ENCODE measurements at places on chromosomes 3 and 15.

DNA sequence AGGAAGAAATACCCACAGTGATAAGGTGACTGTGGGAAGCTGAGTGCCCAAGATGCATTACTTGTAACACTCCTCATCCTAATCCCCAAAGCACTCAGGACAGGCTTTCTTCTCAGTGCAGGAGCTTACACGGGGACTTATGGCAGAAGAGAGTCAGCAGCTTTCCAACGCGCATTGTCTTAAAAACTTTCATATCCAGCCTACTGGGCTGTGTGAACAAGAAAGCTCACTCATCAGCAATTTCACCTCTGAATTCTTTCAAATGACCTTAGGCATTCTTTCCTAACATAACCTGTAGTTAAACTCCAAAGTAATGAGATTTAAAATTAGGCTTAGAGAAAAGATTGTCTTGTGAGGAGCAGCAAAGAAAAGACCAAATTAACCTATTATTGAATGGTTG is 132.3 kb downstream of the KCNAB1 start:
- DNase-seq, result no peak

GRCh38 chr3:64578797-64579196 is 109.0 kb downstream of the ADAMTS9 start:
- no peak for DNase-seq

- peak; percentile 43 for DNase-seq
These were observed 3.3 kb upstream of the CP start for GRCh38 chr3:149224736-149225594.

GRCh38 chr3:139941580-139941979 is 6.6 kb downstream of the CLSTN2 start:
- DNase-seq, result no peak

DNA sequence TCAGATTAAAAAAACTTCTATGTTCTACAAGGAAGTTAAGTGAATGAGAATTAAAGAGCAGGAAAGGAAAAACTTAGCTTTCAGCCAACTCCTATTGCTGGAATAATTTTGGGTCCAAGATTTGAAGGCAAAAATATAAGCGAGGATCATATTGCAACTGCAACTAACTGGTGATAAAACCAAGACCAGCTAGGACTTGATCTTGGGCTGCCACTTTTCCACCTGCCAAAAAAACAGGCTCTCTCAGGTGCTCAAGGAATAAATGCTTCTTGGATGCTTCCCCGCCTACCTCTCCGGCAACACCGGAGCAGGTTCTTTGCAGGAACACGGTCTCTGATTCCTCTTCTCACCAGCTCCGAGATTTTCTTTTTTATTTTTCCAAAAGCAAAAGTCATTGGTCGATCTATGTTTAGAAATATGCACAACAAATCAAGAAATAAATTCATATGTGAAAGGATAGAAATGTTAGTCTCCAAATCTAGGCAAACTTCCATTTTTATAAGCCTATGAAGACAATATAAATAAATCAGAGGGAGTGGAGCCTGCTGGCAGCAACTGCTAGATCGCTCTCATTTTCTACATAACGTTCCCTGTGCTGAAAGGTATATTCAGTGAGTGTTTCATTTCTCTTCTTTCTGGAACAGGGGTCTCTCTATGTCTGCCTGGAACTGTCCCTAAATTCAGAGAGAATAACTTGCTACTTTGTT is 241.9 kb downstream of the NTRK3 start:
- no peak for DNase-seq

- DNase-seq, result no peak
These were observed 205.6 kb downstream of the TBC1D2B start for GRCh38 chr15:77871852-77872371.

DNA sequence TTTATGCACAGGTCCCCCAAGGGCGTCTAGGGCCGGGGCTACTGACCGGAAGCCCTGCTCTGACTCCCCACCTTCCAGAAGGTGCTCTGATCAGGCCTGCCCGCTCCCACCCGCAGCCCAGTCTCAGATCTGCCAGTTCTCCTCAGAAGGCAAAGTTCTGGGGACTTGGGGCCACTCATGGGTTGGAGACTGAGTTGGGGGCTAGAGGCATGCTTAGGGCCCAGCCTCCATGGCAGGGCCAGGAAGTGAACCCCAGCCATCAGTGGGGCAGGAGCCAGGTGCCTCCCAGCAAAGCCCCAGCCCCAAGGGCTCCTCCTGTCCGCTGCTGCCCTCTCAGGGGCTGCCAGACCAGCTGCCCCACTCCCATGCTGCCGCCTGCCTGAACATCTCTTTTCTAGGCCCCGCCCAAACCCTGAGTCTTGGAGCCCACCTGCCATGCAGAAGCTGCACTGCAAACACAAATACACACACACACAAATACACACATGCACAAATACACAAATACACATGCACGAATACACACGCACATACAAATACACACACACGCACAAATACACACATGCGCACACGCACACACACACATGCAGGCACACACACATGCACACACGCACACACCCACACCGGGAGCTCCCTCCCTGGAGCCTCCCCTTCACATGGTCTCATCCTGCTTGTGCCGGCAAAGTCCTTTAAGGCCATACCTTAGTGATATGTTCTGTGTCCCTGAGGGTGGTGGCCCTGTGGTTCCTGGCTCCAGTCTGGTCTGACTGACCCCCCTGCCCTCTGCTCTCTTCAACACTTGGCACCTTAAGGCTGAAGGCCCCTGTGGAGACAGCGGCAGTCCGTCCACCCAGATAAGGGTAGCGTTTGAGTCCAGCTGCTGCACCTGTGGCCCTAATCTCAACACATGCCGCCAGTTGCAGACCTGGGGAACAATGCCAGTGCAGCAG is 59.2 kb upstream of the KLF13 start:
- no peak for DNase-seq

DNA sequence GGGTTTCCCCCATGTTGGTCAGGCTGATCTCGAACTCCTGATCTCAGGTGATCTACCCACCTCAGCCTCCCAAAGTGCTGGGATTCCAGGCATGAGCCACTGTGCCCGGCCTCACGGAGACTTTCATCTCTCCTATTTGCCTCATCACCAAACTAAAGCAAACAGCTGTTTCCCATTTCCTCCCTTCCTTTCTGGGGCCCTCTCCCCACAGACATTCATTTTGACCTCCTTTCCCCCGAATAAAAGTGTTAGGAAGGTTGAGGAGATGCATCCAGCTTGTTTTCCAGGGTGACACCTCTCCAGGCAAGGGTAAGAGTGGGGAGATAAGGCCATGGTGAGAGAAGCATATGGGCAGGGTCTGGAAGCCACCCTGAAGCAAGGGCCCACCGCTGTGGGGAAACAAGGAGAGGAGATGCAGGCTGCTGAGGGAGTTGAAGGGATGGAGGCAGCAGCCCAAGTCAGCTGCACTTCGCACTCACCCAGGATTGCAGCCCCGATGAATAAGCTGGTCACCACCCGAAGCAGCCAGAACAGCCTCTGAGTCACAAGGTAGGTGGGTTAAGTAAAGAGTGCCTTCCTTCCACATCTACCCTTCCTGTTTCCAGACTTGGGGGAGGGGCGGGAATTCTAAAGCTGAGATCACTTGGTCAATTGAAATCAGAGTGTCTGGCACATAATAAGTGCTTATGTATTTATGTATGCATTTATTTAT is 7.7 kb downstream of the DUOXA2 start:
- peak; percentile 2 for DNase-seq

- DNase-seq, result no peak
These were observed 19.3 kb upstream of the SLC12A8 start for GRCh38 chr3:125231895-125232294.

- no peak for DNase-seq
These were observed 308.6 kb upstream of the WNT5A start for GRCh38 chr3:55795746-55796145.

DNA sequence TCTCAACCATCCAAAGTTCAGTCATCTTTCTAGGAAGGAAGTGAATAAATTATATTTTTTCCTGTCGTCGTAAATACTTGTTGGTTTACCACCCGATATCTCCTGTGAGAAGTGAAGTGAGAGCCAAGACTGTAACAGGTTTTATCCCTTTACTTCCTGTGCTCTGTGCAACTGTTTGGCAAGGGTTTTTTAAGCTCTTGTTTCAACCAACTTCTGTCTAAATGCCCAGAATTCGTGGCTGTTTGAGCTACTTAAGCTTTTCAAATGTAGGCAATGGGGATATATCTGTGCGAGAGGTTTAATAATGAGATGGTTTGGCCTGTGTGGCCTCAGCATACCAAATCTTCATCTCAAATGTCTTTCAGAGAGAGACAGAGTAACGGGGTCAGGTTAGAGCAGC is 134.7 kb downstream of the LRTM1 start:
- no peak for DNase-seq

- peak; percentile 96 for DNase-seq
These were observed 48.0 kb upstream of the C15orf39 start for GRCh38 chr15:75153565-75154276.
